Upper lobe of right lung (tissue), 1 donor: ENCODE measurements at places on chromosomes 1 and 21. TPM values are rescaled to one million over a fixed set of nuclear protein-coding genes. Genes with fewer than 3 reads are reported as not detected.

- DNase-seq = no peak
Measured at GRCh38 chr1:46621930-46622329, 5.3 kb upstream of the MOB3C start.

GRCh38 chr1:206101351-206102045, 15.7 kb downstream of the AVPR1B start:
- DNase-seq = no peak

- DNase-seq = no peak
Measured at GRCh38 chr1:40760984-40761383, 22.6 kb upstream of the KCNQ4 start.

- no peak for DNase-seq
Measured at GRCh38 chr1:12083766-12084165, 20.7 kb downstream of the TNFRSF8 start.

DNA sequence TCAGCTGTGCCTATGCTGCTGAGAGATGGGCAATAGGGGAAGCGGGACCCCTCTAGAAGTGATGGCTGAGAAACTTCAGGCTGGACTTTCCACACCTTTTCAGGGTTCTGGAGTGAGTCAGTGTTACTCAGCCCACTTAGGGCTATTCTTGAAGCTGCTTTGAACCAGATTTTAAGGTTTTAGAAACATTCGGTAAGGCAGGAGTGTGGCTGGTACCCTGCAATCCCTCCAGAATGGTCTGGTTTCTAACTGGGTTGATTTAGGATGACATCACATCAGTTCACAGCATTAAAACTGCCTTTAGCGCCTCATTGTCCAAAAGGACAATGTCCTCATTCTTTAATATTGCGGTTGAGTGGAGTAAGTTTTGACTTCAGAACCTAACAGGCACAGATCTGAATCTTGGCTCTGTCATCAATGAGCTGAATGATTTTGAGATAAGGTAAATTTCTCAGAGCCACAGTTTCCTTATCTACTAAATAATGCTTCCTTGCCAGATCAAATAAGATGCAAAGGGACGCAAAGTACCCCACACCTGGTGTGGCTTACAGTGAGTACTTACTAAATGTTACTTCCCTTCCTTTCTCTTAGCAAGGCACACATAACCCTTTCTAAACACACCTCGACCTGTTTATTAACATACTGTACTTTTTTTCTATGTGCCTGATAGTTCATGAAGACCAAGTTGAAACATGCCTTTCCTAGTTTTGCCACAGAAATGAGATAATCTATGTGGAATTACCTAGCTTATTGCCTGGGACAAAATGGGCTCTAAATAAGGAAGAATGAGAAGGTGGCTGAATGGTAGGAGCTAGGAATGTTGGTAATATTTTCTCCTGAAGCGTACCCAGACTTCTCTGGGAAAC, 209.8 kb downstream of the ROR1 start:
- no peak for DNase-seq

- no peak for DNase-seq
Measured at GRCh38 chr1:115466433-115466832, 128.4 kb upstream of the NGF start.

- no peak for DNase-seq
Measured at GRCh38 chr1:227902641-227902990, 45.1 kb downstream of the WNT9A start.

DNA sequence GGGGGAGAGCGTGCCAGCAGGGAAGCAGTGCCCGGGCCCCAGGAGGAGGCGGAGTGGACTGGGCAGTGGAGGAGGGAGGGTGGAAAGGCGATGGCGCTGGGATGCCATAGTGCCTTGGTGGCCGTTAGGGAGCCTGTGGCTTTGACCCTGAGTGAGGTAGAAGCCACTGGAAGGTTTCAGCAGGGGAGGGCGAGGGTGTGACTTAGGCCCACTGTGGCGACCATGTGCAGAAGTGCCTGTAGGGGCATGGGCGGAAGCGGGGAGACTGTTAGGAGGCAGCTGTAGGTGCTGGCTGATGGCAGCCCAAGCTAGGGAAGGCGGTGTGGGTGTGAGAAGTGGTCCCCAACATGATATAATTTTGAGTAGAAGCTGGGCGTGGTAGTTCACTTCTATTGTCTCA, 28.2 kb downstream of the LHX4 start:
- DNase-seq = no peak

GRCh38 chr1:183770816-183771128, 34.1 kb upstream of the RGL1 start:
- no peak for DNase-seq

DNA sequence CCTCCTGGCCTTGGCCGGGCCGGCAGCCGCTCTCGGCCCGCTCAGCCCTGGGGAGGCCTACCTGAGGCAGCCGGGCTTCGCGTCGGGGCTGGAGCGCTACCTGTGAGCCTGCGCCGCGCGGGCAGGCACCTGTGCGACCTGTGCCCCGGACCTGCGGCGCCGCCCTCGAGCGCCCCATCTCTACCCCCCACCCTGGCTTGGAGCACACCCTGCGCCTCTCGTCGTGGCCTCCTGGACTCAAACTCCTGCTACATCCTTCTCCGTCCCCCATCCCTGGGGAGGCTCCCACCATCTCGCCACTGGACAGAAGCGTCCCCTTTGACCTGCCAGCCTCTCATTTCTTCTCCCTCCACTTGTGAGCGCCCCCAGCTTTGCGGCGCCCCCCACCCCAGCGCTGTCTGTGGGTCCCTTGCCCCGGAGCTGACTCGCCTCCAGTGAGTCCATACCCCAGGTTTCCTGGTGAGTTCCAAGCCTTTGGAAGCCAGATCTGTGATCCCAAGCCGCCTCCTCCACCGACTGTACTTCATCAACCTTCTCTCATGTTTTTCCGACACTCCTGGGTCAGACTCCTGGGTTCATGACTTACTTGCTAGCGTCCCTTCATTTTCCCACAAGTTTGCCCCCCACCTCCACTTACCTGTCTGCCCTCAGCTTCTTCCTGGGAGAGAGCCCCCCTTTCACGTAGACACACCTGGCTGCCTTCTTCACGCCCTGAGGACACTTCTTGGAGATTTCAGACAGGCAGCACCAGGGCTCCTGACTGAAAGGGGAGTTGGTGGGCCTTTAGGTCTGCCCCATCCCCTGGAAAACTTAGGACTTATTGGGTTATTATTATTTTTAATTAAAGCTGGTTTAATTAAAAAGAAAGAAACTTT, 1.3 kb downstream of the FOXE3 start:
- no peak for DNase-seq

DNA sequence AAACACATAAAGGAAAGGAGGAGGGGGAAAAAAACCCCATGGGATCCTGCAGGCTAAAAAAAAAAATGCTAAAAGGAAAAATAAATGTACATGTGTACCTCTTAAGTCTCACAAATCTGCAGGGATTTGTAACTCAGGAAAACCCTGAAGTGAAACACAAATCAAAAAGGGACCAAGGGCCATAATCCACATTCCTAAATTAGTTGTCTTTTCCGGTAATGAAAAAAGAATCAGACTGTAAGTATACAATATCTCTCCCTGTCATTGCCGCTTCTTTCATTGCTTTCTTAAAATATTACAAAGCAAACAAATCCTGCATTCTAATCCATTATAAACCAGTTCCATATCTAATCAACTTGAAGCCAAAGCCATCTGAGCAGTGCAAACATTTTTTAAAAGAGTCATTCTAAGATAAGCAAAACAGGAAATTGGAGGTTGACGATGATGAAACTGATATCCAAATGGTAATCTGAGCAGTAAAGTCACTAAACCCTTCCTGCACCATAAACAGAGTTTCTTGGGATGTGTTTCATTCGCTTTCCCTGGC, 58.7 kb upstream of the SIM2 start:
- no peak for DNase-seq

GRCh38 chr1:226719596-226720387, 19.3 kb downstream of the ITPKB start:
- no peak for DNase-seq

- no peak for DNase-seq
Measured at GRCh38 chr1:184199438-184200085, 148.0 kb downstream of the TSEN15 start.

The OR2T2 gene
- not detected for total RNA-seq

The OR14K1 gene
- not detected for total RNA-seq

The MYOG gene
- total RNA-seq = not detected

The AZIN2 gene
- 2.3 TPM for total RNA-seq
